ENCODE measurements at places on chromosomes 1 and 21. TPM values are rescaled to one million over a fixed set of nuclear protein-coding genes. Genes with fewer than 3 reads are reported as not detected.

Gene C21orf58
- 10.8 TPM for total RNA-seq

- H3K27me3 ChIP-seq: no peaks in the 10 kb centered on the region
- H3K4me3 ChIP-seq: no peak overlapping the region
- no peak for DNase-seq
- no peak overlapping the region for H3K27ac ChIP-seq
These were observed 74.7 kb upstream of the PALMD start for GRCh38 chr1:99571092-99571734.

GRCh38 chr1:118113261-118113660, 71.8 kb downstream of the SPAG17 start:
- no peaks in the 10 kb centered on the region for H3K36me3 ChIP-seq
- no peak overlapping the region for H3K27ac ChIP-seq
- H3K4me1 ChIP-seq: no peaks in the 10 kb centered on the region
- no peak overlapping the region for H3K4me3 ChIP-seq
- peaks cover 33% of the 10 kb centered on the region for H3K27me3 ChIP-seq
- DNase-seq: no peak

DNA sequence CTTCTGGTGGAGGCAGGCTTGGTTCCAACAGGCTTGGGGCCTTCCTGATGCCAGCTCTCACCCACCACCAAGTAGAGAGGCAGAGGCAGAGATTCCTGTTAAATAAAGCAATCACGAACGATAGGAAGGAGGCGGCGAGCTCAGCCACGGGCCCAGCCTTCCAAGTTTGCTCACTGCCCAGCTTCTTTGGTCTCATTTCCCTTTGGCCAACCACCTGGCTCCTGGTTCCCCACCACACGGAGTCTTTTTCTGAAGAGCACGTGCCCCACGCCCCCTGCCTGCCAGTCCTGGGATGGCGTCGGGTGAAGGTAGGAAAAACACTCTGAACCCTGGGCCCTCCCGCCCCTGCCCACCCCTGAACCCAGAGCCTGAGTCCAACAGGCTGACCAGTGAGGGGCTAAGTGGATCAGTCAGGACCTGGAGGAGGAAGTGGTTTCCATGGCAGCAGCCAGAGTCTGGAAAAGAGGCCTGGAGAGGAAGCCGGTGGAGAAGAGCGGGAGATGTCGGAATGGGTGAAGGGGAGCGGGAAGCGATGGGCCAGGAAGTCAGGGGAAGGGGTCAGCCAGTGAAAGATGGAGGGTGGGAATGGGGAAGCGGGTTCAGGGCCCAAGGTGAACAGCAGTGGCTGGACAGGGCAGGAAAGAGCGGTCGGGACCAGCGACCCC, 158.2 kb upstream of the KLHDC7A start:
- no peak overlapping the region for H3K27ac ChIP-seq
- no peak overlapping the region for H3K4me3 ChIP-seq
- H3K4me1 ChIP-seq: peaks cover 3% of the 10 kb centered on the region
- H3K27me3 ChIP-seq: 0 out of 2 replicates have a peak, but pooled peaks cover 3% of the 10 kb centered on the region

- DNase-seq: no peak
- H3K27me3 ChIP-seq: no peaks in the 10 kb centered on the region
- no peak overlapping the region for H3K27ac ChIP-seq
- H3K36me3 ChIP-seq: no peaks in the 10 kb centered on the region
These were observed 5.0 kb upstream of the EFNA3 start for GRCh38 chr1:155073377-155074242.
